ELF-1 (cell line): ENCODE measurements at places on chromosomes 6 and 20.

- no peak for DNase-seq
These were observed 316.4 kb downstream of the RNF144B start for GRCh38 chr6:18703546-18703945.

DNA sequence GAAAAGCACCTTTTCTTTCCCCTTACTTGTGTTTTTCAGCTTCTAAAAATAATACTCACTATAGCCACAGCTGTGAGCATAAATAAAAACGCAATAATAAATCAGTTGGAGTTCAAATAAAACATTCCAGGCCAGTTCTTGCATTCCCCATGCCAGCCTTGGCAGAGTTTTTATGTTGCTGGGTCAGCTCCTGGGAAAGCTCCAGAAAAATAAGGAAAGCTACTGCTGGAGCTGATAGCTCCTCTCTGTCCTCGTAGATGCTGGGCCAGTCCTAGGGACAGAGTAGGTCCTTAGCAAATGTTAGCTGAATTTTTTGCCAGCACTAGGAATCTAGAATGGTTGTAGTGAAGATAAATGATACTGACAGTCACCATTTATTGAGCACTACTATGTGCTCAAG is 389.0 kb upstream of the SYNCRIP start:
- no peak for DNase-seq

DNA sequence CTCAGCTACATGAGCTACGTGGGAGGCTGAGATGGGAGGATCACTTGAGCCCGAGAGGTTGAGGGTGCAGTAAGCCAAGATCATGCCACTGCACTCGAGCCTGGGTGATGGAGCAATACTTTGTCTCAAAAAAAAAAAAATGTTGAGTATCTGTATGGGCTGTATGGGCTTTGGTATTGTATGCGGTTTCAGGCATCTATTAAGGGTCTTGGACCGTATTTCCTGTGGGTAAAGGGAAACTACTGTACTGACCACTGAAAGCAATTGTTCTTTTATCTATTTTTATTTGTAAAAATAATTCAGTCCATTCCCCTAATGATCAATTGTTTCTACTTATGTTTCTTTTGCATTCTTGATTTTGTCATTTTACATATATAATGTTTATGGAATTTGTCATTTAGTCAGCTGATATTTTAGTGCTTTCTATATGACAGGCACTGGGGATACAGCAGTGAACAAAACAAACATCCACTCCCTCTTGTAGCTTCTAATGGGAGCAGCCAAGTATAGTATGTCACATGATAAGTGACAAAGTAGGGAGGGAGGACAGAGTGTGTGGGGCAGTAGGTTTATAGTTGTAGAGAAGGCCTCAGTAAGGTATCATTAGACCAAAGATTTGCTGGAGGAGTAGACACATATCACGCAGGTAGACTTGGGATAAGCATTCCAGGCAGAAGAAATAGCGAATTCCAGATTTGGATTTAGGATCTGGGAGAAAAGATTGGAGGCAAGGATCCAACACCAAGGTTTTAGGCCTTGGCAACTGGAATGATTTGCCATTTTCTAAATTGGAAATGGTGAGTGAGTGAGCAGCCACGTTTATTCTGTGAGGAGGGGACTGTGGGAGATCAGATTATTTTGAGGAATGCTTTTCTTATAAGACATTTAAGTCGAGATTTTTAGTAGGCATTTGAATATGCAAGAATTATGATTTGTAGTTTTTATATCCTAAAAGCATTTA is 6.0 kb downstream of the PCMT1 start:
- no peak for DNase-seq

GRCh38 chr20:43988451-43988850 is 73.8 kb downstream of the TOX2 start:
- DNase-seq = no peak

GRCh38 chr20:9444921-9445320 is 69.5 kb upstream of the LAMP5 start:
- DNase-seq = no peak

DNA sequence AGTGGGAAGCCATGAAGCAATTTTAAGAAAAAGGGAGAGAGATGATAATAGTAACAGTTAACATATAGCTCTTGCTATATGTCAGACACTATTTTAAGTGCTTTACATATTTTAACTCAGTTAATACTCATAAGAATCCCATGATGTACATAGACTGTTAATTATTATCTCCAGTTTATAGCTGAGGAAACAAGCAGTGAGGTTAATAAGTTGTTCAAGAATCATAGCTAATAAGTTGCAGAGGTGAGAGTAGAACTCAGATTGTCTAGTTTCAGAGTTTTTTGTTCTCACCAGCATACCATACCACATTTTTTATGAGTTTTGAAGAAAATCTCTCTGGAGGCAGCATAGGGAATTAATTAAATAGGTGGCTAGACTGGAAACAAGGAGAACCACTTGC is 144.6 kb upstream of the MMS22L start:
- no peak for DNase-seq

DNA sequence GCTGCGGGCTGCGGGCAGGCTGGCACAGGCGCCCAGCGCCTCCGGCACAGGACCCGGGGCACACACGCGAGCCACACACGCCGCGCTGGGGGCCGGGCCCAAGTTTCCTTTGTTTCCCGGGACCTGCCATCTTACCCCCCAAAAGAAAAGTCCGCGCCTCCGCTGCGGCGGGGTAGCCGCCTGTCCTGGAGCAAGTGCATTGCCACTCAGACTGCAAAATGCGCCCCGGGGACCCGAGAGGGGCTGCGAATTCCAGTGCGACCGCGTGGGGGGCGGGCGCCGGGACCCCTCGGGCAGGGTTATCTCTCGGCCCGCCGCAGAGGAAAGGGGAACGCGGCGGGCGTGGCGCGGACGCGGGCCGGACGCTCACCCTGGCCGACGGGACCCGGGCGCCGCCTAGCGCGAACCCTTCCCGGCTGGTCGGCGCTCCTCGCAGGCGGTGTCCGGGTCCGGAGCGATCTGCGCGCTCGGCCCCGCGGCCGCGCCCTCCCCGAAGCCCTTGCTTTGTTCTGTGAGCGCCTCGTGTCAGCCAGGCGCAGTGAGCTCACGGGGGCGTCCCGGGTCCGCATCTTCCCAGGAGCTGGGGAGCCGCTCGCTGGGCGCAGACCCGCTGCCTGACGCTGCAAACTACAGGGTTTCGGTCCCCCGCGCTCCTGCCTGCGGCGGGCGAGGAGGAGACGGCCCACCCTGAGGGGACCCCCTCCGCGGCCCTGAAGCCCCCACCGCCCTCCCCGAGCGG is 639 bp upstream of the CD24 start:
- DNase-seq = peak; percentile 85

DNA sequence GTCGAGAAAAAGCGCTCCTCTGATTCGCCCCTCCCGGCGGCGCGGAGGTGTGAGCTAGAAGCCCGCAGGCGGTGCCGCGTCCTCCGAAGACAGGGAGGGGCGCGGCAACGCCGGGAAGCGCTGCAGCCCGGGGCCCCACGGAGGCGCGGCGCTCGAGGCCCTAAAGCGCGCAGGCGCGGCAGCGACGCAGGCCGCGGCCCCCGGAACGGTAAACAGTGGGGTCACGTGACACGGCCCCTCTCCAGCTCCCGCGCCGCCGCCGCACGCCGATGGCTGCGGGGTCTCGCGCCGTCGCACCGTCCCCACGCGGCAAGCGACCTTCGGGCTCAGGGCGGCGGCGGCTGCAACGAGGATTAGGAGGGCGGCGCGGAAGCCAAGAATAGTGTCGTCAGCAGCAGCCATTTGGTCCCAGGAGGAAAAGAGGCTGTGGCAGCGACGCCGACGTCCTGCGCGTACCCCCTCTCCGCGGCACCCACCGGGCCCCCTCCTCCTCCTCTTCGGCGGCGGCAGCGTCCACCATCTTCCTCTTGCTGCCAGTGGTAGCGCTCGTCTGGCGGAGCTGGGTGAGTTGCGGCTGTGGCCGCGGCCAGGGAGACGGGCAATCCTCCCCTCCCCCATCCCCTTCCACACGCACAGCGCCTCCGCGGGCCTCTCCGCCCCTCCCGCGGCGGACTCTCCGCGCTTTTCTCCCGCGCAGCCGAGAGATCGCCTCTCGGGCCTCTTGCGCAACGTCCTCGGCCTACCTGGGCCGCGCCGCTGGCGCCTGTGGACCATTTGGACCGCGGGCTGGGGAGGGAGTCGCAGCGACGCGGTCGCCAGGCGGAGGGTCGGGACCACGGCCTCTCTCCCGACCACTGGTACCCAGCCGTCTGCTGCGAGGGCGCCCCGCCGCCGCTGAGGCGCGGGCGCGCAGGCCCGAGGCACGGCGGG is at the start of gene PHF3:
Gene PHF3 (plus strand): TSS at position 215 of the 930 bp plus-strand sequence. CDS start 10,750 bp downstream, outside the sequence.
- DNase-seq = peak; percentile 95

DNA sequence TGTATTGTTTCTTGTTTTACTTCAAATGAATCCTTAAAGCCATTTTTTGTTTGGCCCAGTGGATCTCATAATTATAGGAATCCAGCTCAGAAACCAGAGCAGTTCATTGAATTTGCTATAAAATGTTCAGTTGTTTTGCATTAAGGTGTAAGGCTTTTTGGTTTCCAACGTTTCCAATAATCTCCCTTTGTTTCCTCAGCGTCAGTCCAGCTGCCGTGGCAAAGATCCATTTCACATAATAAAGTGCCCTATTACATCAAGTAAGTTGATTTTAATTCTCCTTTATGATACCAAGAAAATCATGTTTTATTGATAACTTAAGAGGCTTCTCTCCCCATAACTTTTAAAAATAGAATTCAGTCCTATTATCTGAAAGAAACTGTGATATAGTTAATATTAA is 472.6 kb downstream of the UTRN start:
- DNase-seq = no peak

DNA sequence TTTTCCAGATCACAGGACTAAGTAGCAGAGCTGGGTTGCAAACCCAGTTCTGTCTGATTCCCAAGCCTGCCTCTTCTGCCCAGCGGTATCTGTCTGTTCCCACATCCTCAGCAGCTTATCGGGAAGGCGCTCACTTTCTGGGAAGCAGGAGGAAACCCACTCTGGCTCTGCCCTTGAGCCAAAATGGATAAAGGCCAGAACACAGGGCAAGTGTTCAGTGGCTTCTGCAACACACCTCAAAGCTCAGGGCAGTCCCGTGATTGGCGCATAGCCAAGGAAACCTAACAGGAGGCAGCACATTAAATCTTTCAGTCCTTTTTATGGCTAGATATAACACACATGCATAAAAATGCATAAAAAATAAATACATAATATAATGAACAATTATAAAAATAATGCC is 262.2 kb downstream of the NRN1 start:
- DNase-seq = no peak

GRCh38 chr6:42498473-42499128 is 46.9 kb upstream of the TRERF1 start:
- DNase-seq = peak; percentile 39

GRCh38 chr6:163180874-163181541 is 233.5 kb upstream of the QKI start:
- DNase-seq = peak; percentile 92

DNA sequence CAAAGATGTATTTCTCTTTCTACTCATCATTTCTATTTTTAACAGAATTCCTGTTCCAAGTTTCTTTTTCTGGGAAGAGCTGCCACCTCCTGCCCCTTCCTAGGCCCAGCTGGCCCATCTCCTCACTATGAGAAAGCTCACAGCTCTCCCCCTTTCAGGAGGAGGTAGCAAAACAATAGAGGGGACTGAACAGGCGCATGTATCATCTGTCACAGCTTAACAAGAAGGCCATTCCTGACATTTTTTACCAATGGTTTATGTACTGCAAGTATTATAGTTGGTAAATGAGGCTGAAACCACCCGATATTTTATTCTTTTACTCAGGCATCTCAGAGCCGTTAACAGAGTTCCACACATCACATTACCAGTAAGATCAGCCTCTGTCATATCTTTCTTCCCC is 103.7 kb upstream of the MTHFD1L start:
- DNase-seq = no peak

GRCh38 chr6:104754788-104755409 is 104.8 kb downstream of the HACE1 start:
- DNase-seq = no peak

- DNase-seq = no peak
These were observed 70.1 kb downstream of the SLC16A10 start for GRCh38 chr6:111157412-111157811.

GRCh38 chr6:71250099-71250602 is 38.5 kb upstream of the OGFRL1 start:
- no peak for DNase-seq

DNA sequence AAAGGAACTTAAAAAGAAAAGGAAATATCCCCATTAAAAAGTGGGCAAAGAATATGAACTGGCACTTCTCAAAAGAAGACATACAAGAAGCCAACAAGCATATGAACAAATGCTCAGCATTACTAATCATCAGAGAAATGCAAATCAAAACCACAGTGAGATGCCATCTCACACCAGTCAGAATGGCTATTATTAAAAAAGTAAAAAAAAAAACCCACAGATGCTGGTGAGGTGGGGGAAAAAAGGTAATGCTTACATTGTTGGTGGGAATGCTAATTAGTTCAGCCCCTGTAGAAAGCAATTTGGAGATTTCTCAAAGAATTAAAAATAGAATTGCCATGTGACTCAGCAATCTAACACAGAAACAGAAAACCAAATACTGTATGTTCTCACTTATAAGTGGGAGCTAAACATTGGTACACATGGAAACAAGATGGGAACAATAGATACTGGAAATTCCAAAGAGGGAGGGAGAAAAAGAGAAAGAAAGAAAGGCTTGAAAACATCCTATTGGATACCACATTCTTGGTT is 437.1 kb downstream of the GRIK2 start:
- DNase-seq = no peak

GRCh38 chr6:108559884-108560462 is 744 bp upstream of the FOXO3 start:
- DNase-seq = peak; percentile 87

DNA sequence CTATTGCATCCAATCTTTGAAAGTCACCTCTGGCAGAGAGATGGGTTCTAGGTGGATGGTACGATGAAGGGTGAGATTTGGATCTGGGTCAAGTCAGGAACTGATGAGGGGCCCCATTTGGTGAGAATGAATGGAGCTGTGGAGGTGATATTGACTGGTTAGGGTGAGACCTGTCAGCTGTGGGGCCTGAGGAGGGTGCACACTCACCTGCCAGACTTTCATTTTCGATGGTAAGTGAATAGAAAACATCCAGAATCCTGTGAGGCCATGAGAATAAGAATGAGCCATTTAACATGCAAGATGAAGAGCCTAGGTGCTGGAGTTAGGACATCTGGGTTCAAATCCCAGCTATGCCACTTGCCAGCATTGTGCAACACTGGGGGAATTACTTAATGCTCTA is 6.8 kb downstream of the SUN5 start:
- DNase-seq = no peak

GRCh38 chr6:6645261-6645917 is 56.9 kb downstream of the LY86 start:
- DNase-seq = no peak

- no peak for DNase-seq
These were observed 36.3 kb upstream of the SPDEF start for GRCh38 chr6:34592208-34592952.
